ENCODE measurements at places on chromosomes 1 and 21.

DNA sequence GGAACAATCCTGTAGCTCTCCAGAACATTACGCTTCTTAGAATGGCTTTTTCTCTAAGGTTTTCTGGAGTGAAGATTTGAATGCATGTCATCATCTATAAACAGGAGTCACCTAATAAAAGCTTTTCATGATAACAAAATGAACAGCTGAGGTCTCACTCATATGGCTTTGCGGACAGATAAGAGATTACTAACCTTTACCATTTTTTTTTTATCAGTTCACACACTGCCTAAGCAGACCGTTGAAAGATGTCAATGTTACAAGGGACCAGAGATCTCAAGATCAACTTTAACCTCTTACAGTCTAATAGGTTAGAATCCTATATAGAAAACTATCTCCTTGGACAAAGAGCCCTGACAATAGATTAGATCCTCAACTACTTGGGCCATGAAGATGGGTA, 41.4 kb downstream of the SCMH1 start:
- DNase-seq: no peak

GRCh38 chr1:13694886-13695684, 4.9 kb upstream of the PRDM2 start:
- DNase-seq: no peak

- no peak for DNase-seq
Measured at GRCh38 chr1:31460027-31460426, 47.0 kb downstream of the SERINC2 start.

GRCh38 chr21:15139898-15140297, 75.1 kb upstream of the NRIP1 start:
- no peak for DNase-seq

DNA sequence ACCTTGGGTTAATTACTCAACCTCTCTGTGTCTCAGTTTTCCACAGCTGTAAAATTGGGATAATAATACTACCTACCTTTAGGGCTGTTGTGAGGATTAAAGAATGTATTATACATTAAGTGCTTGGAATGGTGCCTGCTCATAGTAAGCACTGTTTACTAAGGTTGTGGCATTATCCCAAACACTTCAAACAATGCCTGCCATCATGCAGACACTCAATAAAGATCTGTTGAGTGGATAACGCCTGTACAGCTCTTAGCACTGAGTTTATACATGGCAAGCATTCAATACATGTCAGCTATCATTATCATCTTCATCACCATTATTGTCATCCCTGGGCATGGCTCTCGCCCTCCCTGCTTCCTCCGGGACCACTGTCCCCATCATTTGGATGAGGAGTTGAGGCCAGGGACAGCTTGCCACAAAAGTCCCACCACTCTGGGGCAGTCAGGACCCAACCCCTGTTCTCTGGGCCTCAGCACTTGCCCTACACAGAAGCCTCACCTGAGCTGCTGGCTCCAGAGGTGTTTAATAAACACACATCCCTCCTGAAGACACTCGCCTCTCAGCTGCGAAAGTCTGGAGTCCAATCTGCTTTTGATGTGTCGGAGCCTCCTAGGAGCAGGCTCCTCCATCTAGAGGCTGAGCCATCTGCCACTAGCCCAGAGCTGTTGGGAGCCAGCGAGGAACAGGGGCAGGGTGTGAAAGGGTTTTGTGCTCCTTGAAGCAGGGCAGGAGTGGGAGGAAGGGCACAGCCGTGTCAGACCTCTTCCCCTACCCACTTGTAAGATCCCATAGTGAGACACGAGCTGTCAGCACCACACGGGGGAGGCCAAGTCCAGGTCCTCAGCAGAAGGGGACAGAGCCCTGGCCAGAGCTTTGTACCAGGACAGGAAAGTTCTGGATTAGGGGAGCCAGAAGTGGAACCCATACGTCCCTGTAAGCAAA, 80.9 kb upstream of the ZC3H12A start:
- no peak for DNase-seq

DNA sequence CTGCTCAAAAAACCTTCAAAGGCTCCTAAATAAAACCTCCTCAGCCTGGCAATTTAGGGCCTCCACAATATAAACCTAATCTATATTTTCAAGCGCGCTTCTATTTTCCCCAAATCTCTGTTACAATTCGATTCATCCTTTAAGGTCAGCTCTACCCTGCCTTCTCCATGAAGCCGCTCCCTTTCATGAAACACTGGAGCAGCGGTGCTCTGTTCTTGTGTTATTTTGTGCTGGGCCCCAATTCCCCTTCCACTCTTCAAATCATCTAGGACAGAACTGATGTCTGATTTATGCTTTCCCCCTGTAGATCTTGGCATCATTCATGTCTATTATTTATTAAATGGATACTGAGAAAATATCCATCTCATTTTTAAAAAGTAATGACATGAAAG, 6.9 kb downstream of the ERRFI1 start:
- no peak for DNase-seq

GRCh38 chr1:192395211-192395610, 78.4 kb downstream of the RGS21 start:
- DNase-seq: no peak

Data from SJSA1 (cell line).